ENCODE measurements at places on chromosomes 11 and 22.

GRCh38 chr11:58003036-58003435, 20.6 kb upstream of the OR9Q1 start:
- no peak for DNase-seq

GRCh38 chr22:36343070-36343719, 44.6 kb downstream of the MYH9 start:
- DNase-seq, result no peak

GRCh38 chr22:36467946-36468345, 13.5 kb downstream of the TXN2 start:
- DNase-seq, result peak; percentile 88

DNA sequence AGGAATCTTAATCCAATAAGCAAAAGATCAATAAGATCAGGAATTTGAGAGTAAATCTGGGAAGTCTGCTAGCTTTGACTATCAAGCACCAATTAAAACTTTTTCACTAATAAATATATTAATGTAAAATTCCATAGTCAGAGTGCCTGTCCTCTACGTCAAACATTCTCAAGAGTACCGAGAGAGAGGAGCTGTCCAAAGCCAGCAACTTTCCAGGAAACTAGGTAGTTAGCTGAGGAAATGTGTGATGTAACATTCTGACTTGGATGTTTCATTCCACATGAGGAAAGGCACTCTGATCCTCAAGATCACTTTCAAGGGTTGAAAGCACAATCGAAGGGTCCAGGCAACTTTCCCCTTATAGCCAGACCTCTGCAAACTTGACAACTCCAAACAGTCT, 113.2 kb downstream of the STK33 start:
- DNase-seq, result no peak

GRCh38 chr22:46777609-46777970, 15.1 kb downstream of the TBC1D22A start:
- DNase-seq, result no peak

DNA sequence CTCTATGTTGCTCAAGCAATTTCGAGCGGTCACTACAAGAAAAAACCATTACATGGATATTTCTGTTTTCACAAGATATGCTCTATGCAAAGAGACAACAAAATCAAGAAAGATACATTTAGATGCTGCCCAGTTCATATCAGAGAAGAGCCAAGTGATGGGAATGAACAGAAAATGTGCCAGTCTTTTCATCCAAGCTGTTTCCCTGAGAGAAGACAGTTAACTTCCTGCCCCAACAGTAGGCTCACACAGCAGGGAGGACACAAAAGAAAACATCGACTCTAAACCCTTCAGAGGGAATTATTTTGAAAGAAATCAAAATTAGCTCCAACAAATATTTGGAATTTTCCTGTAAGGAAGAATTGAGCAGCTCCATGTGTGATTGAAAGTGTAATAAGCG, 11.6 kb downstream of the JAML start:
- DNase-seq, result no peak

- DNase-seq, result no peak
Observed at GRCh38 chr11:76578654-76579055, 91.9 kb downstream of the LRRC32 start.

DNA sequence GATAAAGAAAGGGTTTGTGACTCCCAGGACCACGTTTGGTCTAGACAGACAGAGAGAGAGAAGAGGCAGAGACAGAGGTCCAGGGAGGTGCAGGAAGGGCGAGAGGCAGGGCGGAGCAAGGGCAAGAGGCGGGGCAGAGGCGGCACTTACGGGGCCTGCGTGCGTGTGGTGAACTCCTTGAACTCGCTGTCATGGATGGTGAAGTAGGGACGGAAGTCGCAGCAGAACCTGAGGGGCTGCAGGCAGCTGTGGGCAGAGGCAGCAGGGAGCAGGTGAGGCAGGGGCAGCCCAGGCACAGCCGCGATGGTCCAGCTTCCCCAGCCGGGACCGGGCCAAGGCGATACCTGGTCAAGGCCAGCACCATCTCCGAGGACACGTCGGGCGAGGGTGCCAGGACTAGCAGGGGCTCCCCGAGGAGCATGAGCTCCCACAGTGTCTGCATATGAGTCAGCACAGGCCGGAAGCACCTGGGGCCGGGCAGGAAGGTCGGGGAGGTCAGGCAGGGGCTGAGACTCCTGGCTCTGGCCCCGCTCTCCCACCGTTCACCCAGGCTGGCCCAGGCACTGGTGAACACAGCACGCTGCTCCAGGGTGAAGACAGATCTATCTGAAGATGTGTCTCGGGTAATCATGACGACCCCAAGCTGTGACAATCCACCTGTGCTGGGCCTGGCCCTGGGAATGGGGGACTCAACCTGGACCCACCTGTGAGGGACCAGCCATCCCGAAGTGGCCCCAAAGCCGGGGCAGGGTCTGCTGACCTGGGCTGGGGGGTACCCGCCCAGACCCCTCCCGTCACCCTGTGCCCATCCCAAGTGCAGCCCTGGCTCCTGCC, 7.2 kb upstream of the PLXNB2 start:
- no peak for DNase-seq

- no peak for DNase-seq
Observed at GRCh38 chr11:6556139-6556949, 47.1 kb downstream of the RRP8 start.

GRCh38 chr11:19012636-19013035, 47.9 kb downstream of the MRGPRX2 start:
- no peak for DNase-seq

DNA sequence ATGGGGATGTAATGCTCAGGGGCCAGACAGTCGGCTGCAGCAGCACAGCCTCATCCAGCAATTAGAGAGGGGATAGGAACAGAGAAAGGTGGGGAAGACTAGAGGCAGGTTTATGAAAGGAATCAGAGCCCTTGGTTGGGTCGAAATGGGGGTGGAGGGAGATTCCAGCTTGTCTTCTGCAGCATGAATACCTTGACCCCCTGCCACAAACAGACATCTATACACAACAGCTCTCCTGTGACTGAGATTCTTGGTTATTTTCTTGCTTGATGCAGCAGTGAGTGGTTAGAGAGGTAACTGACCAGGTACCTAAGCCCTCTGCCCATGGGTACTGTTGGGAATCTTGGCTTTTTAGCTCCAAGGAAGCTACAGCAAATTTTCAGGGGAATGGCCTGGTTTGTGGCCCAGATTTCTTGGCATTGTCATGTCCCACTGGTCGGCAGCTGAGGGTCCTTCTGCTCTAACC, at the start of gene TRIM49D1:
Gene TRIM49D1, minus strand, starts transcription at position 51 of the 466 bp plus-strand sequence. CDS start 4,535 bp downstream, outside the sequence.
- no peak for DNase-seq

DNA sequence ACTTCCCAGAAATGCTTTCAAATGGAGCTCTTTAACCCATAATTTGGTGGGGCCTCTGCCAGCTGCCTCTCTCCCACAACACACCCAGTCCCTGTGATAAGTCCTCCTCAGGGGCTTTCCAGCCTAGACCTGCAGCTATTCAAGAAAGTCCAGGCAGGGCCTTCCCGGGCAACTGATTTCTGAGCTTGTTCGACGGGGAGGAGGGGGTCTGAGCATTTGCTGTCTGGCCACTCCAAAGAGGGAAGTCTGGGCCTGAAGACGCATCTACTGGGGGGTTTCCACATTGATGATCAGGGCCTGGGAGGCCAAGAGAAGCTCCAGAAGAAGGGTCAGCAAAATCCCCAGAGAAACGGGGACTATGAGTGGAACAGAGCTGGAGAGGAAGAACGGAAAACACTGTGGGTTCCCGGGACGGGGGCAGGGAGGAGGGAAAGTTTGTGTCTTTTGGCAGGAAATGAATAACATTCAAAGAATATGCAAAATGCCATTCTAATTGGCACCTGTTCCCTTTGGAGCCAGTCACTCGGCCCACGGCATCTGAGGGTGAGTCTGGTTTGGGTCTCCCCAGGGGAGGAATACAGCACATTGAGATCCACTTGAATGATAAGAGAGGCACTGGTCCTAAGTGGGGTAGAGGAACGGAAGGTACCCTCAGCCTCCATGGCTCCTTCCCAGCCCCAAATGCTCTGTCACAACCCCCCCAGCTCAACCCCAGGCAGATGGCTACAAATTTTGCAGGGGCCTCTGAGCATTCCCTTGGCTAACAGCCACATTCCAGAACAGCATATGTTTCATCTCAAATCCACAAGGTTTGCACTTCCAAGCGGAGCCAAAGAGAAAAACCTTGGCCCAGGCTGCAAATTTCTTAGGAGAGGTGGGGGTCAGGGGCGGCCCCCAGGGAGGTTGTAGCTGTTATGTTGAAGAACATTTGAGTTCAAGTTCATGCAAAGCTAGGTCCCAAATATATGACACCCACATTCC, 72.0 kb downstream of the RPUSD4 start:
- DNase-seq, result no peak

DNA sequence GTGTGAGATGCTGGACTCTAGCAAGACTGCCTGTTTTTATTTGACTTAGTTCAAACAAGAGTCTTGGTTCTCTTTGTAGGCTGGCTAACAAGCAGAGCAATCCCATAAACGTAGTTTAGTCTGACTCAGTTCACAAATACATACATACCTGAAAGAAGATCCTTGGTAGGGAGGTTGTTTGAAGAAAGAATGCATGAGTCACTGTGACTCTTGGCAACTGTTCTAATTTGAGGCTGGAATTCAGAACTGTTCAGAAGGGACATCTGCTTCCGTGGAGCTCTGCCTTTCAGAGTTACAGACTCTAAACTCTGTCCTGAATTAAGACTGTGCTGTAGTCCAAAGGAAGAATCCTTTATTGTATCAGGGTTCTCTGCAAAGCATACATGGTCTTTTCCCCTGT, 32.2 kb downstream of the C2CD3 start:
- DNase-seq, result peak; percentile 97

- DNase-seq, result no peak
Observed at GRCh38 chr11:85718126-85718943, 32.3 kb upstream of the CCDC89 start.

DNA sequence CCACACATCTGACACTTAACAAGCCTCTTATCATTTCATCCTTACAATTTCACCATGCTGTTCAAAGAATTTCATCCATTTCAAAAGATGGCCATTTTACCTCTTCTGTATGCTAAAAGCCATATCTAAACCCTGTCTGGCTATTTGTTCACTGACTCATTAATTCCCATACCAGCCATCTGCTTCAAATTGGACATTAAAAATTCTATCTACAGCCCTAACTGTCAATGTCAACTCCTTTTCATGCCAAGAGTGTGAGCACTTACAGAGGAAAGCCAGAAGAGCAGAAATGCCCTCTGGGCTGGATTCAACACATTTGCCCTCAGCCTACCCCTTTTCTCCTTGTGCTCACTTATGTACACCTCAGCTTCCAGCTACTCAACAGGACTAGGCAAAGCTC, 59.2 kb downstream of the SYTL2 start:
- no peak for DNase-seq

DNA sequence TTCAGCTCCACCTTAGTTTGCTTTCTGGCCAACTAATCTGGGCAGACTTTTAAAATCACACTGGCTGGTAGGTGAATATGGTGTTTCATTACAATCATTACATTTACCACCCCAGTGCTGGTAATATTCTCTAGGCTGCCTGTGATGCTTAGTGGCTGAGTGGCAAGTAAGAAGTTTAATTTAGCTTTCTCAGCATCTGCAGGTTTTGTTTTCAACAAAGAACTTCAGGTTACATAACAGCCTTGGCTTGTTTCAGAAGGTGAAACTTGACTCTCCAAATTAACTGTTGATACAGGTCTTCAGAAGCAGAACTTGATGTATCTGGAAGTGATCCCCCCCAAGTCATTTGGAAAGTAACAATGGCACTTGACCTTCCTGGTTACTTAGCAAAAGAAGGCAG, 423.3 kb upstream of the CCDC90B start:
- no peak for DNase-seq

DNA sequence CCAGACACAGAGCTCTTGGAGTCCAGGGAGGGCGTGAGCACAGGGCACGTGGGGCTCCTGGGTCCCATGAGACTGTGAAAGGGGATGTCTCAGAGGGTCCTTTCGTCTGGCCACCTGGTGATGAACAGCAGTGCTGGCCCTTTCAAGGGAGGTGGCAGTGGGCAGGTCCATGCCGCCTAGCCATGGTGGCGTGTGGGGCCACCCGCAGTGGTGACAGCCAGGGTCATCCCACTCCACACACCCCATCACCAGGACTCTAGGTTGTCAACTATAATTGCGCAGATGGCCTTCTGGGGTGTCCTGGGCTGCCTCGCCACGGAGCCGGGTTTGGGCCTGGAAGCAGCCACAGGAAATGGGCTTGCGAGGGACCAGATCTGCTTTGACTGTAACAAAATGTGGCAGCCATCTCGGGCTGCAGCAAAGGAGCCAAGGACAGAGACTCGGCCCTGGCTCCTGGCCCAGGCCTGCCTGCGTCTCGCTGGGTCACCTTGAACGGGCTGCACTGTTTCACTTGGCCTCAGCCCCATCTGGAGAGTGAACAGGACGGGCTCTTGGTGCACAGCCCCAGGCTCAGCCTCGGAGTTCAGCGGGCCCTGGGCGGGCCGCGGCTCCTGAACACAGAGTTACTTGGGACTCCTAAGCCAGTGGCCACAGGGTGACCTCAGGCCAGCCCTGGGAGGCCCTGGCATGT, 1350.5 kb downstream of the BRD1 start:
- DNase-seq, result no peak

Data from kidney epithelial cell (primary cell).